Activated CD8-positive, alpha-beta memory T cell treated with anti-CD3 and anti-CD28 coated beads for 48 hours (primary cell): ENCODE measurements at places on chromosomes 1 and 21.

DNA sequence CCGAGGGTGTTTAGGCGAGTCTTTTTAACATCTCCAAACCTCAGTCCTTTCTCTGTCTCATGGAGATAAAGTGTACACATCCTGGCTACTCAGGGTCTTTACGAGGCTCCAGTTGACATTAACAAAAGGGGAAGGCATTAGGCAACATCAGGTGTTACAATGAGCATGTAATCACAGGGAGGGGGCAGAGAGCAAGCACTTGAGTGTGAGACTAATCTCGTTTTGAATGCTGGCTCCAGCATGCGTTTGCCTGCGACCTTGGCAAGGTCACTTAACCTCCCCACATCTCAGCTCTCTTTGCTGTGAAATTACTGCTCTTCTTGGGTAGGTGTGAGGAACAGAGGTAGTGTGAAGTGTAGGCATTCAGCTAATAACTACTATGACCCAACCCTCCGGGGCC, 3.1 kb downstream of the TNNT2 start:
- no peak for DNase-seq

DNA sequence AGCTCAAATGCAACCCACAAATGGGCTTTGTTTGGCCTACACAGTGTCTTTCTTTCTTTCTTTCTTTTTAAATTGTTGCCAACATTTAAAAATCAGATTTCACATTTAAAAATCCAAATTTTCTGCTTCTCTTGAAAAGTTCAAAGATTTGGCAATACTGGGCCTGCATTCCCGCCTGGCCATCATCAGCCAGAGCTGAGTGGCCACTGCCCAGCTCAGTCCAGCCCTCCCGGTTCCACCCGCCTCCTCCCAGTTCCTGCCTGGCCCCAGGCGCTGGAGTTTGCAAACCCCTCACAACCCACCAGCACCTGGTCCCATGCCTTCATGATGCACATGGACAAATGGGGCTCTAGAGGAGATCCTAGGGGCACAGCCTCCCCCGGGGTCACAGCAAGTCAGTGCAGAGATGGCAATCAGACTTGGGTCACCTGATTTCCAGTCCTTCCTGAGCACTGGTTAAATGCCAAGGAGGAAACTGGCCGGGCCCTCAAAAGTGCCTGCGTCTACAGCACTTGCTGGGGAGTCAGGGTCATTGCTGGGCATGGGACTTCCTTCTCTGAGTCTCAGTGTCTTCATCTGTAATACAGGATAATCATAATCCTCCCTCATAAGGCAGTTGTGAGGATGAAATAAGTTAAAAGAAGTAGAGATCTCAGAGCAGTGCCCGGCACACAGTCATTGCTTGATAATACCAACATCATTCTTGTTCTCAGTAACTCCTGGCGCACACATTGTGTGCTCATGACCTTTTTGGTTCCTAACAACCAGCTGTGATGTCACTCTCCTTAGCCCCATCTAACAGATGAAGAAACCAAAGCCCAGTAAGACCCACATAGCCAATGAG, 41.0 kb upstream of the LAPTM5 start:
- no peak for DNase-seq

DNA sequence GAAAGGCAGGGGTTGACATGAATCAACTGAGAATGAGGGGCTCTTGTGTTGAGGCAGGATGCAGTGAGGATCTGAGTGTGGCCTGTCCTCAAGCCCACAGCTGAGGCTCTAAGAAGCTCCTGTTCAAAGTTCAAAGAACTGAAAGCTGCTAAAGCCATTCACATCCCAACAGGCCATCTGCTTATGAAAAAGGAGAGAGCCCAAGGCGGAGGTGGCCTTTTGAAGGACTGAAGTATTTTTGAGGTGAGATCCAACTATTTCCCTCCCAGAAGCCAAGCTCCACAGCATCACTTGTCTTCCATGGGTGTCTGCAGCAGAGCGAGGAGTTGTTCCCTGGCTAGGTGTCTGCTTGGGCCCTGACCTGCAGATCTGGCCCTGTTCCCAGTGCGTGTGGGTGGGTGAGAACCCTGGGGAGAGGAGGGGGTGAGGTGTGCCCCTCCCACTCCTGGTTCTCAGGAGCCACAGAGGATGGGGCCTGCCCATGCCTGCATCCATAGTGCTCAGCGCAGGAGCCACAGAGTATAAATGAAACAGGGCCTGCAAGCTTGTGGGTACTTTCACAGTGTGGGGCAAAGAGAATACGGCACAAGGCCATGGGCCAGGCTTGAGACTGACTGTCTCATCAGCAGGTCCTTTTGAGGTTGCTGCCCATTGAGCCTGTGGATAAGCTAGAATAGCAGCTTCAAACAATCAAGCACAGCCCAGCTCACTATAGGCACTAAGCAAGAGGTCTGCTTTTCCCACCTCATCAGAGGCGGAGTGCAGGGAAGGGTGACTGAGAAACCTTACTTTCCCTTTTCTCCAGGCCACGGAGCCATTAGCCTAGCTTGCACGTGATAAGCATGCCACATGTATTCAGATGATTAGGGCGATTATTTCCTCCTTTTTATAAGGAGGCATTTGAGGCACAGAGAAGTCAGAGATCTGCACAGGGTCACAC, 15.7 kb downstream of the REG4 start:
- no peak for DNase-seq

GRCh38 chr1:172885971-172886370, 164.8 kb downstream of the TNFSF18 start:
- DNase-seq = no peak

DNA sequence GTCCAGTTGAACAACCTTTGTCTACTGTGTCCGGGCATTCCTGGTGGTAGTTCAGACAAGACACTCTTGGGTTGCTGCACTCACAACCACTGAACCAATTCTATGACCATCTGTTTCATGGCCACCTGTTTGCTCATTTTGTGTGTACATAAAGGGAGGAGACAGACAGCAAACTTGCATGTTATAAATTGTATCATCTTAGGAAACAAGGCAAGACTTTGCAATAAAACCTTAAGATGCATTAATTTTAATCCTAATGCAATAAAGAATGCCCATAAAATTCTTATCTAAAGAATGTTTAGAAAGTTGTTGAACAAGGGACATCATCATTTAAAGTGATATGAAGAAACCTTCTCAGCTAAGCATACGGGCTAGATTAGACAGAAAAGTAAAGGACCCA, 34.8 kb downstream of the ADAM30 start:
- DNase-seq = no peak

DNA sequence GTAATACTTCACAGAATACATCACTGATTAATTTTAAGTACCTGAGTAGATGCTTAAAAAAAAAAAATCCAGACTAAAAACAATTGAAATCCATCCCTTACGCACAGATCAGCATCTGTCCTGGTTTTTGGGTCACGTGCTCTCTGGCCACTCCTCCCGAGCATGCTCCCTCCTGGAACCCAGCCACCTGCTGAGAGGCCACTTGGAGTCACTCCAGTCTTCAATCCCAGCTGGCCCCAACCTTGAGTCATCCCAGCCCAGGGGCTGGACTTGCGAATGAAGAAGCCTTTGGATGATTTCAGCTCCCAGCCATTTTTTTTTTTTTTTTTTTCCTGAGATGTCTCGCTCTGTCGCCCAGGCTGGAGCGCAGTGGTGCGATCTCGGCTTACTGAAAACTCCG, 8.9 kb downstream of the MAP1LC3C start:
- no peak for DNase-seq

DNA sequence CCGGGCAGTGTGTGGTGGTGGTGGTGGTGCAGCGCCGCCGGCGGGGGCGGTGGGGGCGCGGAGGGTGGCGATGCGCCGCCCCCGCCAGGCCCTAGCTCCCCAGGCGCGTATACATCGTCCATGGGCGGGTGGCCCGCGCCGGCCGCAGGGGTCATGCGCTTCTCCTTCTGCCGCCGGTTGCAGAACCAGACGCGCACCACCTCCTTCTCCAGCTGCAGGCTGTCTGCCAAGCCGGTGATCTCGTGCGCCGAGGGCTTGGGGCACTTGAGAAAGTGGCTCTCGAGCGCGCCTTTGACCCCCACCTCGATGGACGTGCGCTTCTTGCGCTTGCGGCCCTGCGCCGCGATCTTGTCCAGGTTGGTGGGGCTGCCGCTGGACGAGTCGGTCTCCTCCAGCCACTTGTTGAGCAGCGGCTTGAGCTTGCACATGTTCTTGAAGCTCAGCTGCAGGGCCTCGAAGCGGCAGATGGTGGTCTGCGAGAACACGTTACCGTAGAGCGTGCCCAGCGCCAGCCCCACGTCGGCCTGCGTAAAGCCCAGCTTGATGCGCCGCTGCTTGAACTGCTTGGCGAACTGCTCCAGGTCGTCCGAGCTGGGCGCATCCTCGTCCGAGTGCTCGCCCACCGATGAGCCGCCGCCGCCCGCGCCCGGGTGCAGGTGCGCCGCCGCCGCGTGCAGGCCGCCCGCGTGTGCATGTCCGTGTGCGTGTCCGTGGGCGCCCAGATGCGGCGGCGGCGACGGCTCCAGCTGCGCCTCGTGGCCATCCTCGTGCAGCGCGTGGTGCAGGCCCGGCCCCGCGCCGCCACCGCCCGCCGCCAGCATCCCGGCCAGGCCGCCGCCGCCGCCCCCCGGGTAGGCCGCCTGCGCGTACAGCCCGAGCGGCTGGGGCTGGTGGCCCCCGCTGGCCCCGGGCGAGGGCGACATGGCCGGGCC, 926 bp downstream of the POU3F1 start:
- DNase-seq = no peak

DNA sequence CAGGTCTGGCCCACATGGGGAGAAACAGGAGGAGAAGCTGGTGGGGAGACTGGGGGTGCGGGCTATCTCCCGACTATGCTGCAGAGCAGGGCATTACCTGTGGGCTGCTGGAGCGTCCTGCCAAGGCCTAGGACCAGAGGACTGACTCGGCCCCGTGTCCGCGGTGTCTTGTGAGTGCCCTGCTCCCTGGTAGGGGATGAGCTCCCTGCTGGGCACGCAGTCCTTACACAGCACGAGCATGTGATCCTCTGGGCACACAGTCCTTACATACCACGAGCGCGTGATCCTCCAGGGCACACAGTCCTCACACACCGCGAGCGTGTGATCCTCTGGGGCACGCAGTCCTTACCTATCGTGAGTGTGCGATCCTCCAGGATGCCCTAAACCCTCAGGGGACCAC, 31.8 kb upstream of the CSF3R start:
- no peak for DNase-seq

DNA sequence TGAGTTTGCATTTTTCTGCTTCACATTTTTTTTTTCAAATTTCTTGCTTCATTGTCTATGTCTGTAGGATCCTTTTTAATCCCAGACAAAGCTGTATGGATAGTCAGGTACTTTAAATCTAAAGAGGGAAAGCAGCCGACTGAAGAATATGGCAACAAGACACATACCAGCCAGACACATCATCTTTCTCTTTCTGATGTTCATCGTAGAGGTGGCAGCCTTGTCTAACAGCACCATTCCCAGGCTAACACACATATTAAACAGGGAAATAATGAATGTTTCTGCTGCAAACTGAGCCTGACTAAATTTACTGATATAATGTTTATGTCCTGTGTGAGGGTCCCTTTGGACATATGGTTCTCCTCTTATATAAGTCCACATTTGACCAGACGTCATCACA, 3.7 kb upstream of the TEKT2 start:
- no peak for DNase-seq

DNA sequence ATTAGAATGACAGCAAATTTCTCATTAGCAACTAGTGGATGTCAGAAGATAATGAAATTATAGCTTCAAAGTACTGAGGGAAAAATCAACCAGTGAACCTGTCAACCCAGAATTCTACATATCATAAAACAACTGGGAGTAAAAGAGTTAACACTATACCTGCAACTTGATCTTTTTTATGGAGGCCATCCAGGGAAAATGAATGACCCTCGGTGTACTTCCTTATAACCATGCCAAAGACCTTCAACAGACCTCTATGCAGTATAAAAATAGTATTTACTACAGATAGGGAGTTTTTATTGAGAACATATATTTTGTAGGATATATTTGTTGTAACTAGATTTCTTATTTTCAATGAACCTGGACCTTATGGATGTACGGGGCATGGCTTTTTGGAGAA, 392.5 kb upstream of the ZRANB2 start:
- DNase-seq = no peak

GRCh38 chr1:110673197-110673701, 1.5 kb downstream of the KCNA3 start:
- peak; percentile 11 for DNase-seq

GRCh38 chr1:56645677-56646305, 677 bp downstream of the PRKAA2 start:
- no peak for DNase-seq

- DNase-seq = no peak
These were observed 95.7 kb upstream of the TMEM51 start for GRCh38 chr1:15057834-15058233.

GRCh38 chr1:70265946-70266345, 44.8 kb downstream of the SRSF11 start:
- no peak for DNase-seq

GRCh38 chr1:6625584-6626149, 999 bp downstream of the THAP3 start:
- DNase-seq = no peak

DNA sequence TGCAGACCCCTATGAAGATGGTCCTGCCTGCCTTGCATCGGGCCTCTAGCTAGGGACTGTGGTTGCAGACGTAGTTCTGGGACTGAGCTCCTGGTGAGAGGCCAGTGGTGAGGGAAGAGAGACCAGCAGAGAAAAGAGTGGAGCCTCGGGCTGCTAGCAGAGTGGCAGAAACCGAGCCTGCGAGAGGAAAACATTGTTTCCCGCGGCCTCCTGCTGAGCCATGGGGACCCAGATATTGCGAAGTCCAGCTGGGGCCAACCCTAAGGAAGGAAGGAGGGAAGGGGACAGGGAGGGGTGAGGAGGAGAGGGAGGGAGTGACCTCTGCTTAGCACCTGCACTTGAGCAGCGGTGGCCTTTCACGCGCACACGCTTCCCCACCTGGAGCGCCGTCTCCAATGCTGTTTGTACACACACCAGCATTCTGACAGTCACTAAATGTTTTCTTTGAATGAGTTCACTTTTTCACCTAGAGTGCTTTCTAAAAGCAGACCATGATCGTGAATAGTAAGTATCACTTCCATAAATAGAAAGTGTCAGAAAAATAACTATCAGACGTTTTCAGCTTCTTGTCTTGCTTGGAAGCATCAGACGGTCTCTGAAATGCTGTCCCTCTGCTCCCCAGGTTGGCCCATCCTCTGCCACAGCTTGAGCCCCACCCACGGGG, 2.5 kb upstream of the FNDC10 start:
- no peak for DNase-seq

DNA sequence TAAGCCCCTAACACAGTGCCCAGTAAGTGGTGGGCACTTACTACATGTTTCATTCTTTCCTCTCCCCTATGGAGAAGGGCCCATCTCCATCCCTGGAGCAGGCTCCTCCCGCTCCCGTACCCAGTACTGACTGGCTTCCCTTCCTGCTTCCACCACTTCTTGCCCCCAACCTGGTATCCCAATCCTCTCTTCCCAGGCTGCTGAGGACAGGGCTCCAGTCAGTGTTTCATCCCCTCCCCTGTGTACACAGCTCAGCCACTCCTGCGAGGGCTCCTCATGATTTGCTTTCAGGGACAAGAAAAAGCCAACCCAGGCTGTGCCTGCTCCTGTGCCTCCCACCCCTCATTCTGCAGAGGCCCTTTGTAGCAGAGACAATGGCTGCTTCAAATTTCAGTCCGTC, 20.8 kb upstream of the ETV3 start:
- DNase-seq = no peak
